OCI-LY7 (cell line): ENCODE measurements at places on chromosomes 3 and 15.

DNA sequence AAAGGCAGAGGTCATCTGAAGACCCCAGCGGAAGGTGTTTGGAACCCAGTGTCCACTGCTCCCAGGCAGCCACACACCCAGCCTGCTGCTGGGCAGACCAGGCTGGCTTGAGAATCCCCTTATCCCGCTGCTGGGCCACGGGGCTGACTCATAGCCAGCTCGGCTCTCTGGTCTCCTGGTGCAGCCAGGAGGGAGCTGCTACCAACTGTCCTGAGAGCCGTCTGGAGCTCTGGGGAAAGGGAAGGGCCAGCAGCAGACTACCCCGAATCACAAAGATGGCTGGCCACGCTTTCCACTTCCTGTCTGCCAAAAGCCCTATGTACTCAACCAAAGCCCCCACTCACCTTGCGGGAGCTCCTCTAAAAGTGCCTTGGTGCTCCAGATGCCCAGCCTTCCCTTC is 38.3 kb downstream of the WHAMM start:
- DNase-seq: no peak

- DNase-seq: no peak
Measured at GRCh38 chr3:141129541-141130011, 78.4 kb downstream of the SPSB4 start.

DNA sequence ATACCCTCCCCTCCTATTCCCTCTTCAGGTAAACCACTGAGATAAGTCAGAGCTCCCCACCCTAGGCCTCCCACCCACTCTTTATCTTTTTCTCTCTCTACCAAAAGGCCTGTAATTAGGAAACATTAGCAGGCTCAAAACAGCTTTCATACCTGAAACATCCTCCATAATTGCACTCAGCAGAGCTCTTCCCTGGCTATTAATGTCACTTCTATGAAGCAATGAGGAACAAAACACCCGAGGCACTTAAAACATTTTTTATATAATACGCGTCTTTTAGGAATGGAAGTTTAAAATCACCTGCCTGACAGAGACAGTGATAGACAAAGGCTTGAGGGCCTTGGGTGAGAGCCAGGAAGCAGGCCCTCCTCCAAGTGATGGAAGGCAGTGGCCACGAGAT is 138.9 kb downstream of the EPHB1 start:
- DNase-seq: no peak

DNA sequence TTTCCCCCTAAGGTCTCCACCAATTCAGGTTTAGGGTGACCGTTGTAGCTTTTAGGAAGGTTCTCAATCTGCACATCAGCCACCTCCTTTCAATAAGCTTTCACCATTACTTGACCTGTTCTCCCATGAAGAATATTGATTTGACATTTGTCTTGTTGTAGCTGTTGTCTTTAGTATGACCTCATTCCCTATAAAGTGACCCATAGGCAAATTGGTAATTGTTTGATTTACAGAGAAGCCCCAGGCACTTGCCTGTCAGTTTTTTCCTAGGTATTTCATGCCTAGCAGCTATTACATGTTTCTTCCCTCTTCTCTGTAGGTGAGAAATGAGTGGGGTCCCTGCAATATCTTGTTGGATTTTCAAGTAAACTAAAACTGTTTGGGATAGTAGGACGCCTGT is 36.0 kb downstream of the CHD2 start:
- DNase-seq: no peak

GRCh38 chr3:191263365-191263764 is 64.3 kb downstream of the OSTN start:
- DNase-seq: peak; percentile 44

DNA sequence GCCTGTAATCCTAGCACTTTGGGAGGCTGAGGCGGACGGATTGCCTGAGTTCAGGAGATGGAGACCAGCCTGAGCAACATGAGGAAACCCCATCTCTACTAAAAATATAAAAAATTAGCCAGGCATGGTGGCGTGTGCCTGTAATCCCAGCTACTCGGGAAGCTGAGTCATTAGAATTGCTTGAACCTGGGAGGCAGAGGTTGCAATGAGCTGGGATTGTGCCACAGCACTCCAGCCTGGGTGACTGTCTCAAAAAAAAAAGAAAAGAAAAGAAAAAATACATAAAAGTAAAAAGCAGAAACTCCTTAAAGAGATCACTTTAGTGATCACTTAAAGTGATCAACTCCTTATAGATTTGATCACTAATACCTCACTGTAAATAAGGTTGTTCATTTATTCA is 78.0 kb downstream of the GMPS start:
- no peak for DNase-seq

- DNase-seq: no peak
Measured at GRCh38 chr3:46965151-46965550, 11.4 kb downstream of the CCDC12 start.

GRCh38 chr3:146543461-146544001 is 876 bp downstream of the PLSCR1 start:
- peak; percentile 13 for DNase-seq

- DNase-seq: no peak
Measured at GRCh38 chr3:39960515-39961191, 151.2 kb downstream of the MYRIP start.

DNA sequence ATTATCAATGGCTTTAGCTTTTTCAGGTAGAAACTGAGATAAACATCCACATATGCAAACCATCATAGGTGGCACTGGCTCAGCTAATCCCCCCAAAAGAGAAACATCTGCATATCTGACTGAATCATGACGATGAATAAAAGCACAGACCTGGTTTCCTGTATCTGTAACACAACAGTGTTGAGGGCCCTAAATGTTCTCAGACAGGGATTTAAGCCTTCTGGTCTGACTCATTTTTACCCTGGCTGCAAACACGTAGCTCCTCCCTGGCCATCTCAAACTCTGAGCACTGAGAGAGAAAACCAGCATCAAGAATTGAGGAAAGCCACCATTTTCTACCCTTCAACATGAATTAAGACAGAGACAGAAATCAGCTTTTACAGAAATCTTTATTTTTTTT is 35.2 kb downstream of the GLB1 start:
- DNase-seq: peak; percentile 43

DNA sequence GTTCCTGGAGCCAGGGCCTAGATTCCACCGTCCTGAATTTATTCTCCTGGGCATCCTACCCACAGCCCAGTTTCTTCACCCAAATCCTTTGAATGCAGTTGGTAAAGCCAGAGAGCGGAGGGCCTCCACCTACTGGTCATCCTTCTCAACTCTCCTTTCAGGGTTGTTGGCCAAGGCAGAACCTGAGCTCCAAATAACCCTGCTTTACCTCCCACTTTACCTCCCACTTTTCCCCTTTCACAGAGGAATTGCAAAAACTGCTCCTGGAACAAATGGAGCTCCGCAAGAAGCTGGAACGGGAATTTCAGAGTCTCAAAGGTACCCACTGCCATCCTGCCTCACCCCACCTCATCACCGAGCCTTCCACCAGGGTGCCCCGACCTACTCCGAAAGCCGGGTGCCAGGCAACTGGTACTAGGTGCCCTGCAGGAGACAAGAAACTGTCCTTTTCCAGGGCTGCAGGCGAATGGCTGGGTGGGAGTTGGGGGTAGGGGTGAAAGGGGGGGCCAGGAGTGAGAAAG is 6.8 kb downstream of the SKOR1 start:
- DNase-seq: peak; percentile 63

DNA sequence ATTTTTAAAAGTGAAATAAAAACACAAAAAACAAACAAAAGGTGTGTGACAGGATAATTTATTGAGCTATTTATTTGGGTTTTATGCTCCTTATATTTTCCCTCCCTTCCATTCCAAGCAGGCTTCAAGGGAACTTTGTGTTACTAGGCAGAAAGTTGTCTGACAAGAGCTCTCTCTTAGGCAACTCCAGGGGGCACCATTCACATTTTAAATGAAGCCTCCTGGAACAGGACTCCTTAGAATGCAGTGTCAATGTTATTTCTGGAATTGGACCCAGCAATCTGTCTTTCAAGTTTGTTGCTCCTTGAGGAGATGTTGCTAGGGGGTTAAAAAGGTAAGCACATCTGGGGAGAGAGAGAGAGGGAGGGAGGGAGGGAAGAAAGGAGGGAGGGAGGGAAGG is 5.4 kb upstream of the RFX7 start:
- peak; percentile 37 for DNase-seq

- no peak for DNase-seq
Measured at GRCh38 chr15:36970522-36970921, 129.8 kb downstream of the MEIS2 start.

DNA sequence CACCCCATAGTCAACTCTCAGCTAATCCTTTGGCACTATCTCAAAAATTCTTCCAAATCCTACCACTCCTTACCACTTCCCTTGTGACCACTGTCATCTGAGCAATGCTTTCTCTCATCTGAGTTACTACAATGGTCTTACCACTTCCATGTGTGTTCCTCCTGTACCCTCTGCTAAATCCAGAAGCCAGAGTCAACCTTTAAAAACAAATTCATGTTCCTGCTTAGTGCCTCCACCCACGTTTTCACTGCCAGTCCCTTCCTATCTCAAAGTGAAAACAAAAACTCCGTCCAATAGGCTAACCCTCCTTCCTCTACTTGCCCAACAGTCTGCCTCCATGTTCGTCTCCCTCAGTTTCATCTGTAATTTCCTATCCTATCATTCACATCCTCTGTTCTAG is 109.0 kb downstream of the ADAMTS9 start:
- DNase-seq: no peak

DNA sequence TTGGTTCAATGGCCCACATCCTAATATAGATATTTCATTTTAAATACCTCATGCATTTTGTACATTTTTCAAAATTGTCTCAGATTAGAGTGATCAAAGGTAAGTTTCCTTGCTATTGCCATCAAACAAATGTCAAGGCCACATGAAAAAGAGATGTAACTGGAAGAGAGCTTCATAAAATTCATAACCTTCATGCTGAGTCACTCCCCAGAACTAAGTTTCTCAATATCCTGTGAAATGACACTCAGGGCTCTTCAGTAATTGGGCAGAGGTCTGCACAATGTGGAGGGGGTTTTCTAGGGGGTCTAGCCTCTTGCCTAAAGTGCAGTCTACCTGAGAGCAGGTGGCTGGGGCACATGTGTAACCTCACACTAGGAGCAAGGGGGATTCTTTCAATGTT is 152.2 kb upstream of the SLC2A2 start:
- no peak for DNase-seq

DNA sequence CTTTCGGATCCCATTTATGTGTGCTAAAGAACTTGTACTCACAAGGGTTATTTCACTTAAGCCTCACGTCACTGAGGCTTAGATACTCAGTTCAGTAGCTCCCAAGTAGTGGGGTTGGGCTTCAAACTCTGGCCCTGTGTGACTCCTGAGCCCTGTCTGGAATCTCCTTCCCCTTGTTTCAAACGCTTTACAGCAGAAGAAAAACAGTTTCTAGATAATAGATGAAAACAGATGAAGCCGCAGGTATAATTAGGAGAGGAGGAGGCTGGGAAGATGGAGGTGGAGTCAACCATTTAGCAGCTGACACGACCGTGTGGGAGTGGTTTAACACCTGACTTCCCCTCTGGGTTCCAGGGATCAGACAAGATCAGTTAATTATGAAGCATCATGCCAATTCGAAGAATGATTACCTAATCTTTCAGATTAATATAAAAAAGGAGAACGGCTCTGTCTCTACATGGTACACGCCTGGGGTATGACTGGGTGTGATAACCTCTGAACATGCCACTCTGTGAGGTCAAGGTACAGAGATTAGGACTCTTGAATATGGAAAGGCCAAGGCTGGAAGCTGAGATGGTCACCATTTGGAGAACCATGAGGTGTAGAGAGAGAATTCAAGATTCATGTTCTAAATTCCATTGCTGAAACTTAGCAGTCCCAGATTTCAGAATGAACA is 31.1 kb downstream of the TPM1 start:
- no peak for DNase-seq

- no peak for DNase-seq
Measured at GRCh38 chr3:132834356-132834755, 112.1 kb upstream of the NPHP3 start.

GRCh38 chr3:48423883-48424695 is 5.8 kb downstream of the PLXNB1 start:
- no peak for DNase-seq

- peak; percentile 66 for DNase-seq
Measured at GRCh38 chr15:70488002-70488605, 275.3 kb downstream of the UACA start.

- DNase-seq: peak; percentile 44
Measured at GRCh38 chr15:74253211-74253921, 17.2 kb downstream of the CCDC33 start.
